ENCODE measurements at places on chromosomes 5 and 9. TPM values are rescaled to one million over a fixed set of nuclear protein-coding genes. Genes with fewer than 3 reads are reported as not detected.

DNA sequence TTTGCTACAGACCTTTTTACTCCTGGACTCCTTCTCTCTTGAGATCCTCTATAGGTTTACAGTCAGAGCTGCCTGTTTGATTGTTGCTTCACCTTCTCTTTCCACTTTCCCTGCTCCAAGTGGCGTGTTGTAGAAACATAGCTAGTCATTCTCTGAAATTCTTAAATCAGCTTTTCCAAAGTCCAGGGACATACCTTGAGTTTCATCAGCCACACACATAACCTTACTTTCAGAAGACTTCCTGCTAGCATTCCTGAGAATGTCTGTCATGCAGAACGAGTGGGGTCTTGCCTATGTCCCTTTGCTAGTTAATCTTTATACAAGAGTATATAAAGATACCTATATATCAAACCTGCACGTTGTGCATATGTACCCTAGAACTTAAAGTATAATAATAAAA lies 230.3 kb upstream of the ZNF462 start:
- peaks cover 9% of the 10 kb centered on the region for H3K4me1 ChIP-seq
- H3K27me3 ChIP-seq = no peaks in the 10 kb centered on the region
- no peaks in the 10 kb centered on the region for H3K36me3 ChIP-seq
- no peak overlapping the region for H3K27ac ChIP-seq

GRCh38 chr9:125687163-125687863 lies 19.7 kb downstream of the MAPKAP1 start:
- no peaks in the 10 kb centered on the region for H3K36me3 ChIP-seq
- no peak for DNase-seq
- H3K27ac ChIP-seq = no peak overlapping the region
- no peak overlapping the region for H3K4me3 ChIP-seq
- no peaks in the 10 kb centered on the region for H3K27me3 ChIP-seq

- no peak overlapping the region for H3K27ac ChIP-seq
- H3K36me3 ChIP-seq = peaks cover 27% of the 10 kb centered on the region
- no peak for DNase-seq
- peaks cover 49% of the 10 kb centered on the region for H3K4me1 ChIP-seq
- H3K27me3 ChIP-seq = no peaks in the 10 kb centered on the region
These were observed 14.7 kb downstream of the PIK3R1 start for GRCh38 chr5:68230285-68230684.

DNA sequence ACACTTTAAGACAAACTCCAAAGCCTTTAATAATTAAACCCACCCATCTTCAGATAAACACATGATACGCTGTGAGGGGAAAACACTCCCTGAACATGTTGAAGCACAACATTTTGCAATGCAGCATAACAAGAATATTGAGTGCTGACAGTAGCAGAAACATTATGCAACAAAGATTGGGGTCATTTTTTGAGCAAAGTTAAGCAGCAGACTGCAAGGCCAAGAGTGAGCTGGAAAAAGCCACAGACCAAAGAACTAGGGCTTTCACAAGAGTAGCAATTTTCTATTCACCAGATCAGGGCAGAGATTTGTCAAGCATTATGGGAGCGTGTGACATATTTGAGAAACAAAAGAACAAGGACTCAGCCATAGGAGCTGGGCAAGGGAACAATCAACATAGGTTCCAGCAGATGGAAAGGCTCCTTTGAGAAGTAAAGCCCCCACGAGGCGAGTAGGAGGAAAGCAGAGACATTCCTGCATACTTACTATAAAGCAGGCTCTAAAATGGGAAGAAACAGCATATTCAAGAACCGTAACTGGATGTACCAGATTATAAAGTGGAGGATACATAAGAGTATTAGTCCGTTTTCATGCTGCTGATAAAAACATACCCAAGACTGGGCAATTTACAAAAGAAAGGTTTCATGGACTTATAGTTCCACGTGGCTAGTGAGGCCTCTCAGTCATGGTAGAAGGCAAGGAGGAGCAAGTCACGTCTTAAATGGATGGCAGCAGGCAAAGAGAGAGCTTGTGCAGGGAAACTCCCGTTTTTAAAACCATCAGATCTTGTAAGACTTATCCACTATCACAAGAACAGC lies 4.8 kb upstream of the TTC23L start:
- H3K27me3 ChIP-seq = no peaks in the 10 kb centered on the region
- no peak overlapping the region for H3K4me3 ChIP-seq
- no peak overlapping the region for H3K27ac ChIP-seq
- peaks cover 10% of the 10 kb centered on the region for H3K4me1 ChIP-seq
- DNase-seq = no peak

DNA sequence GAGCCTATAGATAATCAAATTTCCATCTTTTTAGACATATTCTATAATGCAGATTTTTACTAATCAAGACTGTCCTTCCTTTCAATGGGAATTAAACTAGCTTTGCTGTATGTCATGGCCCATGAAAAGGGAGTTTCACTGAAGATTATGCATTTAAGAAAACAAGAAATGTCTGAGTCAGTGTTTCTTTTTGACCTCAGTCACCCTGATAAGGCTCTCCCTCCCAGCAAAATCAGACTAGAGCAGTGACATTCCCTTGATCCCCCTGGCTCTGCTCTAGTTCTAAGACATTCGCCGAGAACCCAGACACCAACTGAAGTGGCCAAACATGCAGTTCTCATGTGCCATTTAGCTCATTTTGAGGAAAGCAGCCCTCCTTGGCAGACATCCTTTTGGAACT lies 442.0 kb downstream of the ACTL7B start:
- no peak overlapping the region for H3K4me3 ChIP-seq
- no peak overlapping the region for H3K27ac ChIP-seq
- H3K4me1 ChIP-seq = peaks cover 3% of the 10 kb centered on the region
- no peak for DNase-seq
- H3K36me3 ChIP-seq = no peaks in the 10 kb centered on the region

DNA sequence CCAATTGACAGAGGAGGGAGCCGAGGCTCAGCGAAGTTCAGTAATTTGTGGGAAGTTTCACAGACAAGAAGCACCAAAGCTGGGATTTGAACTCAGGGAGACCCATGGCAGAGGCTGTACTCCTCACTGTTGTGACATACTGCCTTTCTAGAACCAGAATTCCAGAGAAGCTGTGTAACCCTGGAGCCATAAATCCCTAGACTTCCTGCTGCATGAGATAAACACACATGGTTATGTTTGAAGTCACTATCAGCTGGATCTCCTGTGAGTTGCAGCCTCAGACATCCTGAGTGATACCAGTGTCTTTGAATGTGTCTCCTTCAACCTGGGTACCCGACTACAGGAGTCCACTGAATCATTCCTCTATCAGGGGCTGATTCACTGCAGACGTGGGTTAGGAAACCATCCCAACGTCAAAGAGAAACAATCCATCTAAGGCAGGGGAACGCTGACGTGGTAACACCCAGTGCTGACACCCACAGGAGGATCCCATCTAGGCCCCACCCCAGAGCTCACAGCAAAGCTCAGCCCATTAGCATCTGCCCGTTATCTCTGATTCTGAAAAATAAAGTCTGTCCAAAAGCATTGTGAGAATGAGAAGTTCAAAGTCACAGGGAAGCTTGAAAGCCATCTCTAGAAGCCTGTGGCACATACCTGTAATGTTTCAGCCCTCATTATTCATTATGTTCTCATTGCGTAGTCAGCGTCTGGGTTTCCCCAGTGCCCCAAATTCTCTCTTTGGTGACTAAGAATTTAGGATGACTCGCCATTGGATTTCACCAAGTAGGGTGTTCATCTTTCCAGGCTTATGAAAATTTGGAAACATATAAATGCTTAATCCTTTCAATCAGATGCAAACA lies 36.3 kb upstream of the BASP1 start:
- H3K4me1 ChIP-seq = peaks cover 19% of the 10 kb centered on the region
- no peaks in the 10 kb centered on the region for H3K36me3 ChIP-seq
- peak overlapping the region; percentile 27 for H3K27ac ChIP-seq
- H3K4me3 ChIP-seq = no peak overlapping the region
- DNase-seq = no peak

GRCh38 chr5:154276973-154277331 lies 86.4 kb downstream of the GALNT10 start:
- no peaks in the 10 kb centered on the region for H3K36me3 ChIP-seq
- peak overlapping the region; percentile 67 for H3K27ac ChIP-seq
- H3K4me3 ChIP-seq = no peak overlapping the region
- no peak for DNase-seq
- H3K27me3 ChIP-seq = no peaks in the 10 kb centered on the region

DNA sequence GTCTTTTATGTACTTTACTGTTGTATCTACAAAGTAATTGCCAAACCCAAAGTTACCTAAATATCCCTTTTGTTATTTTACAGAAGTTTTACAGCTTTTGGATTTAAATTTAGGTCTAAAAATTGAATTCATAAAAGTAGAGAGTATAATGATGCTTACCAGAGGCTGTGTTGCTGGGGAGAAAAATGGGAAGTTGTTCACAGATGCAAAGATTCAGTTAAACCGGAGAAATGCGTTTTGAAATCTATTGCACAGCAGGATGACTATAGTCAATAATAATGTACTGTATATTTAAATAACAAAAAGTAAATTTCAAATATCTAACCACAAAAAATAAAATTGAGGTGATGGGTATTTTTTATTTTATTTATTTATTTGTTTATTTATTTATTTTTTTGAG lies 2.6 kb upstream of the ANKRD18A start:
- peaks cover 11% of the 10 kb centered on the region for H3K36me3 ChIP-seq
- no peak overlapping the region for H3K27ac ChIP-seq
- H3K4me3 ChIP-seq = no peak overlapping the region
- peaks cover 18% of the 10 kb centered on the region for H3K4me1 ChIP-seq
- H3K27me3 ChIP-seq = peaks cover 10% of the 10 kb centered on the region
- no peak for DNase-seq

- H3K36me3 ChIP-seq = no peaks in the 10 kb centered on the region
- no peaks in the 10 kb centered on the region for H3K27me3 ChIP-seq
- DNase-seq = no peak
- no peaks in the 10 kb centered on the region for H3K4me1 ChIP-seq
These were observed 557.3 kb upstream of the SEMA6A start for GRCh38 chr5:117131876-117132275.

- no peak overlapping the region for H3K4me3 ChIP-seq
- H3K27me3 ChIP-seq = no peaks in the 10 kb centered on the region
- H3K4me1 ChIP-seq = no peaks in the 10 kb centered on the region
- no peak for DNase-seq
- H3K36me3 ChIP-seq = no peaks in the 10 kb centered on the region
These were observed 497.4 kb upstream of the CCNG1 start for GRCh38 chr5:162939991-162940390.

DNA sequence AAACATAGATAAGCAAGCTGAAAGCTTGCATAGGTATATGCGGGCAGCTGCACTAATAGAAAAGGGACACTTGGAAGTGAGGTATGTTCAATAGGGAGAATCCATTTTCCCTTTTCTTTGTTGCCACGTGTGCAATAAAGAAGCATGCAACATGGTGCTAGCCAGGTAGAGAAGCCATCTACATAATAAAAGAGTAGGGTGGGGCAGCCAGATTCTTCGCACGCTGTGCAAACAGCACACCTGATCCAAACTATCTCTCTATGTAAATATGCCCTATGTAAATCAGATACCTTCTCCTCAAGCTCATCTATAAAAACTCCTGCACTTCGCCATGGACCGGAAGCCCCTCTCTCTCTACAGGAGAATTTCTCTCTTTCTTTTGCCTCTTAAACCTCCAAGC lies 91.9 kb upstream of the C9orf72 start:
- peaks cover 27% of the 10 kb centered on the region for H3K27me3 ChIP-seq
- DNase-seq = no peak
- H3K27ac ChIP-seq = no peak overlapping the region
- no peak overlapping the region for H3K4me3 ChIP-seq

DNA sequence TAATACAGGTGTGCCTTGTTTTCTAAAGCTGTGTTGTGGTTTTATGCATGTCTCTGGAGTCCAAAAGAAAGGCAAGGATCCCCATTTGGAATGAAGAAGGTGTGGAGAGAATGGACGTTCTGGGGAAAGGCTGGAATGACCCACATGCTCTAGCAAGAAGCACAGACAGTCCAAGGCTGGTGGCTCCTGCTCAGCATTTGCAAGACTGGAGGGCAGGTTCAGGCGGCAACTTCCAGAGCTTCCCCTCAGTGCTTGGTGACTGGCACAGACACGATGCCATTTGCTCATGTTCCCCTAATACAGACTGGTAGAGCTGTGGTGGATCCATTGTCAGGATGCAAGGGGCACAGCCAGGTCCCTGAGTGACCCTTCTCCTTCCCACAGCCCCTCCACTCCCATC lies 8.2 kb downstream of the SLC22A4 start:
- H3K36me3 ChIP-seq = peaks cover 6% of the 10 kb centered on the region
- H3K4me1 ChIP-seq = peaks cover 5% of the 10 kb centered on the region
- H3K27me3 ChIP-seq = no peaks in the 10 kb centered on the region
- H3K27ac ChIP-seq = no peak overlapping the region

DNA sequence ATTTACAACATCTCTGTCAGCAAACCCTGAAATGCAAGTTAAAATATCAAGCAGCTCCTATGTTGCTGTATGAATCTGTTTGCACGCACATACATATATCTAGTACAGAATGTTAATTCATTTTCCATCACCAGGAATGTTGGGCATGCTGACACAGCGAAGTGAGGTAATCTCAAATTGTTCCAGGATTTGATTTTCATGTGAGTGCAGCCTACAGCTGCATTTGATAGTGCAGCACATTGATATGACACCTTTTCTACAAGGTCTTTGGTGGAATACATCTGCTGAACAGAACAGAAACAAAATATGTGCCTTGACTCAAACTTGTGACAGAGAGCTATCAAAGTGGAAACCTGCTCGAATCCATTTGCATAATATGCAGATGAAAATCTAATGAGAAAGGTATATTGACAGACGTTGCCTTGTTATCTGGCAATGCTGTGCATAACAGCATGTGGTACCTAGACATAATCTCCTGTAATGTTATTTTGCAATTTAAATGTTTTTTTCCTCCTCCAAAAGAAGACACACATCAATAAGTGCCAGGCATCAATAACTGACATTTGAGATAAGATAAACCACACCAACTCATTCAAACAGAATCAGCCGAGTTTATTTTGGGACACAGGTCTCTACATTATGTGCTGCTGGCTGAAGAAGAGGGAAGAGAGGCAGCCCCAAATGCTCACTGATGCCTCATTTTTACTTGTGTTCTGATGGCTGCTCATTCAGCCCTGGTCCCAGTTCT lies 512.2 kb downstream of the ZNF608 start:
- H3K4me1 ChIP-seq = peaks cover 10% of the 10 kb centered on the region
- H3K4me3 ChIP-seq = no peak overlapping the region
- H3K27me3 ChIP-seq = no peaks in the 10 kb centered on the region

DNA sequence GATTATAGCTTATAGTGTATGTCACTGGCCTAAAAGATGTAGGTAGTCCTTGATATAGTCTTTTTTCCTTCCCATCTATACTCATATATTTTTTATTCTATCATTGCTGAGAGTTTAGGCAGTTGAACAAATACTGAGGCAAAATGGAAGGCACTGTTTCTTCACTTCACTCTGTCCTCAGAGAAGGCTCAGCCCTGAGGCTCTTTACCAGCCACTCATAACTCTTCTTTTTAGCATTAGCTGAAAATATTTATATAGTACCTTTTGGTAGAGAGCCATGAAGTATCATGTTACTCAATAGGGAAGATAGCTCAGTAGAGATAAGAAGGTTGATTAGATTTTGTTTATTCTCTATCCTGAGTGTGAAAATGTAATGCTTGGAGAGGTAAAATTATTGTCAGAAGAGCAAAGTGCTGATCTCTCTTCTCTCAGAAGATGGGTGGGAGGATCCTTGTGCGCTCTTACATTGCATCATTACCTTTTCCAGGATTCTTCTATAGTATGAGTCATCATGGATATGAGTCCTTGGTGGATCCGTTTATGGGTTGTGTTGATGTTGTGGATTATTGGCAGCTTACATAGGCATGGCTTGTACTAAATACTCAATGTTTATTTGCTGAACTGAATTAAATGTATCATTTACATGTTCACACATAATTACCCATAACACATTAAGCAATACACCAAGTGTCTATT lies 88.1 kb downstream of the ANXA1 start:
- no peaks in the 10 kb centered on the region for H3K4me1 ChIP-seq
- H3K36me3 ChIP-seq = no peaks in the 10 kb centered on the region
- H3K4me3 ChIP-seq = no peak overlapping the region

Gene RALGDS
- total RNA-seq = 19.0 TPM

Gene NUTM2F
- not detected for total RNA-seq

Gene UBAP1
- 33.3 TPM for total RNA-seq

Measured in chondrocyte (in vitro differentiated cells).